ENCODE measurements at places on chromosomes 11 and 22.

DNA sequence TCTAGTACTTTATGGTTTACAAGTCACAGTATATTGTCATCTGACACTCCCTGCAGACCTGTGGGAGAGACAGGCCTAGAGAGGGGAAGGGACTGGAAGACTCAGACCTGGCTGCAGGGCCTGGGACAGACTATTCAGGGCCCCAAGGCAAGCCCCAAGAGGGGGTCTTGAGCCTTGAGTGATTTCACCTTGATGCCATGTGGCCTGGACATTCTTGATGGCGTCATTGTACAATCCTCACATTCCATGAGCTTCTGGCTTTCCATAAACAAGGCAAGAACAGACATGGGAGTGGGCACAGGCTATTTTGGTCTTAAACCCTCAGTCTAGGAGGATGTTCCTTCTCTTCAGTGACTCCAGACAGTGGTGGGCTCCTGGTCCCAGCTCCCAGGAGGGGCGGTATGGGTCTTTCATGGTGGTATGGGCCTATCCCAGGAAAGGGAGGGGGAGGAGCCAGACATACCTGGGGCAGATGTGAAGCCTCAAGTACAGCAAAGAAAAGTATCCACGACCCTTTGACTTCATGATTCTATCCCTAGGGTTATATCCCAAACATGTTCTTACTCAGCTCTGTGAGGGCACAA lies 1.8 kb upstream of the TBC1D10A start:
- DNase-seq: no peak

DNA sequence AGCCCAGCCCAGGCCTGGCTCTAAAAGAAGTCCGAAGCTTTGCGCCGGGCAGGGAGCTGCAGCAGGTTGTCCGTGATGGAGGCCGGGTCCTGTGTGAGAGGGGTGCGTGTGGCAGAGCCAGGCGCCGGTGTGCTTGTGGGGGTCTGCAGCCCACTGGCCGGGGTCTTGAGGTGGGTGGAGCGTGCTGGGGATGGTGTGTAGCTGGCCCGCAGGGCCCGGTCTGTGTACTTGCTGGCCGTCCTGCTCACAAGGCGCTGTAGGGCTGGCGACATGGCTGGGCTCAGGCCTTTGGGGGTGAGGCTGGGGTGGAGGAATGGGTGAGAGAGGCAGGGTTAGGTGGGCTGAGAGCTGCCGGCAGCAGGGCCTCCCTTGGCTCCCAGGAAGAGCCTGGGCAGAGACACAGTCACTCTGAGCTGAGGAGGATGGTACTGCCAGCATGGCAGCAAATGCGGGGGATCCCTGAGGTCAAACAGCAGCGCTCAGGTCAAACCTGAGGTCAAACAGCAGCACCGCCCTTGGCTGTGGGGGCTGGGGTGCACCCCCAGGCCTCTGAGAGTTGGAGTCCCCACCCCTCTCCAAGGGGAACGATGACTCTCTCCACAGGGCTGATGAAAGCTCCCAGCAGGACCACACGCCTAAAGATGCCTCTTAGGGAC lies 3.2 kb downstream of the TSSK2 start:
- no peak for DNase-seq

DNA sequence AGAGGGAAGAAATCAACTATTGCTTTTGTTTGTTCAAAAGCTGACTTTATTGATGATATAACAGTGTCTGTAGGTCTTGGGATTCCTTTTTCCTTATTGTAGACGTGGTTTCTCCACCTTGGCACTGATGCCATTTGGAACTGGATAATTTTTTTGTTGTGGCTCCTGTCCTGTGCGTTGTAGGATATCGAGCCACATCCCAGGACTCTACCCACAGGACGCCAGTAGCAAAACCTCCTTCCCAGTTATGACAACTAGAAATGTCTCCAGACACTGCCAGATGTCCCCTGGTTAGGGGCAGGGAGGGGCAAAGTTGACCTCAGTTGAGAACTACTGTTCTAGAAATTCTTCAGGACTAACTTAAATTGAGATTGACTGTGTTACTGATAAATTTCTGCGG lies 45.8 kb downstream of the ZNRF3 start:
- DNase-seq: no peak

GRCh38 chr11:23727794-23728193 lies 769.1 kb upstream of the LUZP2 start:
- DNase-seq: no peak

DNA sequence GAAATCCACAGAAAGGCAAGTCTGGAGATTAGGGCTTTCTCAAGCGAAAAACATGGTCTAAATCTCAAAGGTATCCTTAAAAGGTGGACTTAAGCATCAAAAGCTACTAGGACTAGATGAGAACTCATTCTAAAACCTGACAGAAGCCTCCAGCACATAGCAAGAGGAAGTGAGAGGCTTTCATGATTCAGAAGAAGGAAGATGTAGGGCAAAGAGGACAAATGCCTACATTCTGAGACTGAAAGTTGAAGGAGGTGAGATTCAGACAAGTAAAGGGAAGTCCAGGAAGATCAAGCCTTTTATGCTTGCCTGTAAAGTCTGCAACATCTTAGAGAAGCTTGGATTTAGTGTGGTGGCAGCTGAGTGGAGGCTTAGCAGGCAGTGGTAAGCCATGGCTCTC lies 98.9 kb downstream of the PGR start:
- no peak for DNase-seq

GRCh38 chr11:7606496-7606895 lies 66.8 kb downstream of the CYB5R2 start:
- no peak for DNase-seq

- DNase-seq: peak; percentile 41
Measured at GRCh38 chr11:78898266-78898775, 323.7 kb upstream of the NARS2 start.

DNA sequence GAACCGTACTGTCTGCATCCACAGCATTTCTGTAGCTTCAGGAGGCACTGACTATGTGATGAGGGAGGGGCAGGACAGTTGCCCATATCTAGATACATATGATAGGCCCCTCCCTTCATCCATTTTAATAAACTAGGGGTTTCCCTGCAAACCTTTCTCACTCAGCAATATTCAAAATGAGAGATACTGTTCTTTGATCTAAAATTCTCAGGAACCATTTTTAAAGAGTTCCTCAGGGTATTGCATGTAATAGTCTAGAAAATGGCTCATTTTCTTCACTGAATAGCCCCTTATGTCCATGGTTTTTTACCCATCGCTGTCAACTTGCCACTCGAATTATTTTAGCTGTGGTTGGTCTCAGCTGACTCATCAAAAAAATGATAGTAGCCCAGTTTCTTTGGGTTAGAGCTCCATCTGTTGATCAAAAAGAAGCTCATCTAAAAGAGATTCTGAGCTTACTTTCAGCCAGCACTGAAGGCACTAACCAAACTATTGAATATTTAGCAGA lies 37.0 kb upstream of the DNAJB7 start:
- DNase-seq: peak; percentile 50

- DNase-seq: peak; percentile 77
Measured at GRCh38 chr11:72222106-72222891, 2.3 kb upstream of the INPPL1 start.

- no peak for DNase-seq
Measured at GRCh38 chr11:123536690-123537437, 106.8 kb downstream of the GRAMD1B start.

DNA sequence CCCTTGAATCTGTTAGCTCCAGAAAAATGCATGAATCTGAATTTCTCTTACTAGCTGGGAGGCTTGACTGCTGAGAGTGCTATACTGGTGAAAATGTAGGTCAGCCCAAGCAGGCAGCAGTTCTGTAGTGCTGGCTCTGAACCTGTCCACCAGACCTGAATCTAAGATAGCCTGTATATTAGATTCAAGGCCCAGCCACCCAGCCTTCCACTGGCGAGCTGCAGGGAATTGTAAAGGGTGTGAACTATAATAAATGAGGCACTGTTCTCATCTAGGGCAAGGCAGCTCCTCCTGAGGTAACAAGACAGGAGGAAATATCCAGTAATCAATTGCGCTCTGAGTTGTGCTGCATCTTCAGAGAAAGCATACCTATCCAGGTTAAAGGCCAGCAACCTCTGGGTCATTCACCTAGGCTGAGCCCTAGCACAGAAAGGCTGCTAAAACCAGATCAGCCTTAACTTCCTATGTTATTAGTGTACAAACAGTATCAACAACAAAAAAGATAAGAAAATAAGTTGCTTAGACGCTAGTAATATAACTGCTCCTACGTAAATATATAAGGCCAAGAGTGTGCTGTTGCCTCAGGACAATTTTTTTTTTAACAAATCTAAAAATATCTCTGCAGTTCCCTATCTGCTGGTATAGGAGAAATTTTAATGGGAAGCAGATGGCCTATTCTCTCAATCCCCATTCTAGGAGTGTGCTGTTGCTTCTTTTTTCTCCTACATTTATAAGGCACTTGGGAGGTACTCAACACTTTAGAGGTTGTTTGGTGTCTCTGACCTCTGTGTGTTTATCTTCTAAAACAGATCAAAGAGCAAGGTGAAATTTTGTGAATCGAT lies 63.0 kb downstream of the RELT start:
- no peak for DNase-seq

GRCh38 chr11:48001438-48002021 lies 21.2 kb downstream of the PTPRJ start:
- DNase-seq: peak; percentile 26

DNA sequence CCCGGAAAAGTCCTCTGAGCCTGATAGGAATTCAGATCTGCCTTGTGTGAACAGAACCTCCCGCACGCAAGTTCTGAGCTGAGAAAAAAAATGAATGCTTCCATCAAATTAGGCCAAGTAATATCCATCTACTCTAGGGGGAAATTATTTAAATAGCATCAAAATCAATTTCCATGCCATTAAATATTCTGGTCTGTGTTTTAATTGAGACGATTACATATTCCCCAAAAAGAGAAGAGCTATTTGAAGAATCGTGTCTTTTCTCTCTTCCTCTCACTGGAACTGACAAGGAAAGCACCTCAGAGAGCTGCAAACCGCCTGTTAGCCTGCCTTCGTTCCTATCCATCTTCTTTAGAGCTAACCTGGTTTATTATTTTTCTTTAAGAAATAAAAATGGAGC lies 96.0 kb downstream of the SEZ6L start:
- DNase-seq: no peak
